Cerebellar nuclear complex (tissue), 1 donor: ENCODE measurements at places on chromosomes 11 and 22.

DNA sequence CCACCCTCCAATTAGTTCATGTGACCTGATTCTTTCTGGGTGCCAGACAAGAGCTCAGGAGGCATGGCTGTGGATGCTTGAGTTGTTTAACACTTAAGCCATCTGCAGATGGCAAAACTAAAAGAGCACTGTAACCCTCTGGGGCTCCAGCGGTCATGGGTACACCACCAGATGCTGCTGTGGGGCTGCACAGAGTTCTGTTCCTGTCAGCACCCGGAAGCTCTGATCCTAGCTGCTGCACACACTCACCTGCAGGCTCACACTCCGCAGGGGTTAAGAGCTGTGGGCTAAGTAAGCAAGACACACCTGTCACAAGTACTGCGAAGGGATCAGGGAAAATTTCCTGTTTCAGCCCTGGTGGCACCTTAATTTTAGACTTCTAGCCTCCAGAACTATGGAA, 307.8 kb downstream of the C11orf87 start:
- DNase-seq: no peak

GRCh38 chr11:132123449-132123848, 753.0 kb downstream of the NTM start:
- DNase-seq: peak; percentile 69

GRCh38 chr11:1193326-1194230, 29.3 kb upstream of the MUC5B start:
- no peak for DNase-seq

DNA sequence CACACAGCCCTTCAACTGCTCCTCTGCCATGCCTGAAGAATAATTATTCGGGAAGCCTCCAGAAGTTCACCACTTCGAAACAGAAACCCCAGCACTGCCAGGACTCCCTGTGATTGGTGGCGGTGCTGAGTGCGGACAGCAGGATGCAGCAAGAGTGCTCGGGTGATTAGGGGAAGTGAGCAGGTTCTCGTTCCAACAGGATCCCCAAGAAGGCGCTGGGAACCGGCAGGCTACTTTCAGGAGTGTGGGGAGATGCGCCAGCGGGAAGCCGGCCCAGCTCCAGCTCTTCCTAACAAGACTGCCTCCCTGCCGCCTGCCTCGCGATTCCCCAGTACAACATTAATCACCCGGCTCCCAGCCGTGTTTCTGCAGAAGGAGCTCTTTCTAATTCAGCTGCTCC, 630.2 kb downstream of the BRD1 start:
- no peak for DNase-seq

GRCh38 chr22:44975427-44976262, 34.2 kb downstream of the PHF21B start:
- DNase-seq: no peak

GRCh38 chr11:45671246-45672171, 6.1 kb upstream of the CHST1 start:
- no peak for DNase-seq

DNA sequence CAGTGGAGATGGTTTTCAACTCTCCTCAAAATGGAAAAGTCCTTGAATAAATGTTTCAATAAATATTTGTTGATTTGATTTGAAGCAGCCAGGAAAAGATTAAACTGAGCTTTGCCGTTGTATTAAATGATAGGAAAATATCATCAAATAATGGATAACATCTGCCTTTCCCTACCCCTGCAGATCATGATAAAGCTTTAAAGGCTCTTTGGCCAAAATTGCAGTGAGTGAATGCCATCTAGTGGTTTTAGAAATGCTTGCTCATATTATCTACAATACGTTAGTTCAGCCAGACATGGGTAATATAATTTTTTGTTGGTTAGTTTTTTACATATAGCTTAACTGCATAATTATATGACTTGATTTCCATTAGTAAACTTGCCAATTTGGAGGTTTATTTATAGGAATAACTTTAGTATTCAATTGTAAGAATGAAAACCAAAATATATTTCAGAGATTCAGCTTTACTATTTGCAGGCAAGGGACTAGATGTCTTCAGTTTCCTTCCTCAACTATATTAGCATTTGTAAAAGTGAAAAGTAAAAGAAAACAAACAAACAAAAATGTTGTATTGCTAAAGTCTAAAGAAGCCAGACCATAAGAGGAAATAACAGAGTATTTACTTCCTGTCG, 159.2 kb downstream of the MSANTD4 start:
- DNase-seq: peak; percentile 52

GRCh38 chr22:33848251-33848650, 72.0 kb downstream of the LARGE1 start:
- no peak for DNase-seq

DNA sequence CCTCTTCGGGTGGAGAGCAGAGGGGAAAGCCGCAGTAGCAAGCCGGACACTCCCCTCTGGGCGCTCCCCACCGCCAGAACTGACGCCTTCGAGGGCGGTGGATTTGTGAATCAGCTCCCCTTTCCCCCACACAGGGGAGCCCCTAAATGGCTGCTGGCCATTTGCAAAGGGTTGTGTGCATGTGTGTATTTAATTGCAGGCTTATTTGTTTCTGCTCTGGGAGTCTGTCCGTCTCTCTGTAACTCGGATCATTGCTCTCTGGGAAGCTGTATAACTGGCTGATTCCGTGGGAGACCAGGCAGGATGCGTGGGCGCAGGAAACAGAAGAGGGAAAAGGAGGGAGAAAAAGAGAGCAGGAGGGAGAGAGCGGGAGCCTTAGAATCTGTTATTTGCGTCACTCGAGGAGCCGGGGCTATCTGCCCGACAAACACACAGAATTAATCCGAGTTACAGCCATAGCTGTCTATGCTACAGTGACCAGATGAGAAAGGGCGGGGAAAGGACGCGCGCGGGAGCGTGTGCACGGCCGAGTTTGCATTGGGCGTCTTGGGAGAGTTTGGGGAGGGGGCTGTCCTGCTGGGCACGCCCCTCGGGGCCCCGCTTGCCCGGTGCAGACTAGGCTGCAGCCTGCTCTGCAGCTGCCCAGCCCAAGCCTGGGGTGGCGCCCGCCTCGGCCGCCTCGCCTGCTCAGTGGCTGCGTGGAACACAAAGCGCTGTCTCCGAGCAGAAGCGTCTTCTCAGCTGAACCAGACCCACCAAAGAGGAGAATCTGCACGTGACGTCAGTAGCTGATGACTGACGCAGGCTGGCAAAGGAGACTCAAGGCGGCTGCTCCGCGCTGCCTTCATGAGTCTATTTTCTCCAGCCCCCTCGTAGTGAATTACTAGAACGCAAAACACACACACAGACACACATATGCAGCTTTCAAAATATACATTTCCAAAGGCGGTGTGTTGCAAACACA, 105.3 kb upstream of the HSD17B12 start:
- peak; percentile 25 for DNase-seq

GRCh38 chr11:126193038-126193478, 18.4 kb downstream of the RPUSD4 start:
- DNase-seq: no peak

GRCh38 chr11:79287952-79288351, 152.9 kb downstream of the TENM4 start:
- DNase-seq: no peak

DNA sequence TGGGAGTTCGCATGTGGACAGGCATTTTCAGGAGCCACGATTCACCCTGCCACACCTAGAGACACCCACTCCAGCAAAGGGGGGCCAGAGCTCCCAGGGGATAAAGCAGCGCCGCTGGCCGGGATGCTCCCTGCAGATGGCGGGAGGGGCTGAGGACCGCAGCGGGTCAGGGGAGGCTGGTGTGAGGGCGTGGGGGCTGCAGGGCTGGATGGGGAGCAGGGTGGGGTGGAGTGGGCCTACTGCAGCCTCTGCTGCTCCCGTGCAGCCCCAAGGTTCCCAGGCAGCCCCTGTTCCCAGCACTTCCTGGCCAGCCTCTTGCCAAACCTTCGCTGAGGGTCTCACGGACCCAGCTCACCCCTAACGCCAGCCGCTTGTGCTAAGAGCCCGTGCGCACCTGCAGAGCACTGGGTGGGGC, 13.0 kb downstream of the MUC5B start:
- no peak for DNase-seq

- no peak for DNase-seq
Measured at GRCh38 chr11:65291613-65292012, 23.1 kb upstream of the CDC42EP2 start.

DNA sequence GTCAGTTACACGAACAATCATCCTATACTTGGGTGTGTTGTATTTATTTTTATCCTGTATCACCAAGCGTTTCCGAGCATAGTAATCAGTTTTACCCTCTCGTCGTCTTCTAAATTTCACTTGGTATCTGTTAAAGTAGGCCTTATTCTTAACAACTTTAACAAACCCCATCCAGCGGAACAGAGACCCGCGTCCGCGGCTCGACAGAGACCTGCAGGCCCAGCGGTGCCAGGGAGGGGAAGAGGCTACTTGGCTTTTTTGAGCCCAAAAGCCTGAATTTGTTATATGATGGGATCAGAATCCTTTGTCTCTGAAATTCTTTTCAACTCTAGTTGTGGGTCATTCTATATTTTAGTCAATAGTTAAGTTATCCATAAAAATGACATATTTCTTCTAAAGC, 56.5 kb upstream of the A4GALT start:
- DNase-seq: no peak

DNA sequence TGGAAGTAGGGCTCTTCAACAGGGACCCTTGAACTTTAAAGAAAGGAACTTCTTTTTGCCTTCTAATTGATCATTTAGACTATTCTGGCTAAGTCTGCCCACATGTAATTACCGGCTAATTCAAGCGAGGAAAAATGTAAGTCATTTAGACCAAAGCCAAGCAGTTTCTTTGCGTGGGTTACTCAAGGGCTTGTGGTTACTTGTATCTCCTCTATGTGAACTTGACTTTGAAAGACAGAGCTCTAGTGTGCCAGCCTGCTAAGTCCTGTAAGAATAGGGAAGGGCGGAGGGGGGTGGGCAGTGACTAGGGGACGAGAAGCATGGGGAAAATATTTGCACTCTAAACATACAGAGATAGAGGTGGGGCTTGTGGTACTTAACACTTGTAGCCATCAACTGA, 145.2 kb upstream of the TEAD1 start:
- no peak for DNase-seq

DNA sequence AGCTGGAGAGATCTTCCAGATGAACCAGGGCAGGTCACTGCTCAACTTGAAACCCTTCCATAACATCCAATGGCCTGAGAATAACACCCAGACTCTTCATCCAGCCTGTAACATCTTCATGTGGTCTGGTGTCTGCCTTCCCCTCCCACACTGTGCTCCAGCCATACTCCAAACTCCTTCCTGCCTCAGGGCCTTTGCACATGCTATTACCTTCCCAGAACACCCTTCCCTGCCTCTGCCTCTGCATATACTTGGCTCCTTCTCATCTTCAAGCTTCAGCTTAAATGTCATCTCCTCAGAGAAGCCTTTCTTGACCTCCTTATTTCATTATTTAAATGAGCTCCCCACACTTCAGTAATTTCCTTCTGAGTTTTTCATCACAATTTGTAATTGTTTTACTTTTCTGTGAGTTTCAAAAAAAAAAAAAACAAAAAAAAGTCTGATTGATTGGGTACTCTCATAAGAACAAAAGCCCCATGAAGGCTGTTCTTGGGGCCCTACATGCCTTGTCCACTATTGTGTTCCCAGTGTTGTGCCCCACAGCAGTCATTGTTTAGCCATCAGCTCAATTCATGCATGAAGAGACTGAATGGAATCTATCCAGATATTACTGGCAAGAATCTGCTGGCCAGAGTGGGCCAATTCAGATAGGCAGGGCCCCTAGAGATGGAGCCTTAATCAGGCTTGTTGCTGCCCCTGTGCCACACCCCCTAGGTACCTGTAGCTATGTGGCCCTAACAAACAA, 22.1 kb downstream of the LMO1 start:
- no peak for DNase-seq

DNA sequence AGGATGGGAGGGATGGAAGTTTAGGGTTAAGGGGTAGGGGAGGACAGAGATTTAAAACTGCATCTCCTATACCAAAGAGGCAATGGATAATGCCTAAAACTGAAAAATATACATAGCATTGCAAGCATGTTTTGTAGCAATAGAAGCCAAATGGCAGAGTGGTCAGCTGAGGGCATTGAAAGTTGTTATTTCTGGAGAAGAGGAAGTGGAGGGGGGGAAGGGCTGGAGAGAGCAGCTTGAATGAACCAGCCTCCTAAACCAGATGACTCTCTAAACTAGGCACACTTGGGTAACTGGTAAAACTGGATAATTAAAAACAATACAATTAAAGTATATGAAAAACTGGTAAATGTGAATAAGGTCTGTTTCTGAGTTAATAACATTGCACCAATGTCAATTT, 70.3 kb upstream of the TP53I11 start:
- DNase-seq: no peak
